ENCODE measurements at places on chromosomes 1 and 21. TPM values are rescaled to one million over a fixed set of nuclear protein-coding genes. Genes with fewer than 3 reads are reported as not detected.

SPAG17 gene
- 0.17 TPM for total RNA-seq

GRCh38 chr1:228207851-228208821, at the start of gene OBSCN:
Gene OBSCN (plus strand): TSS chr1:228208044. CDS start chr1:228211784, 3,740 bp downstream.
- no peaks in the 10 kb centered on the region for H3K27me3 ChIP-seq
- peaks cover 22% of the 10 kb centered on the region for H3K4me1 ChIP-seq
- no peaks in the 10 kb centered on the region for H3K36me3 ChIP-seq
- H3K27ac ChIP-seq, result no peak within 1 kb of the TSS

FCRL1 gene
- not detected for total RNA-seq

S100A9 gene
- total RNA-seq, result 845 TPM

- no peak overlapping the region for H3K4me3 ChIP-seq
- H3K27ac ChIP-seq, result no peak overlapping the region
- no peaks in the 10 kb centered on the region for H3K27me3 ChIP-seq
- H3K36me3 ChIP-seq, result peaks cover 77% of the 10 kb centered on the region
- DNase-seq, result no peak
- no peaks in the 10 kb centered on the region for H3K4me1 ChIP-seq
Observed at GRCh38 chr1:247322849-247323586, 8.6 kb downstream of the ZNF496 start.

GRCh38 chr1:201113451-201114244, 1.4 kb upstream of the CACNA1S start:
- no peak for DNase-seq
- peaks cover 9% of the 10 kb centered on the region for H3K4me1 ChIP-seq
- H3K36me3 ChIP-seq, result no peaks in the 10 kb centered on the region
- no peak overlapping the region for H3K27ac ChIP-seq
- H3K27me3 ChIP-seq, result peaks cover 16% of the 10 kb centered on the region
- H3K4me3 ChIP-seq, result peak overlapping the region; percentile 67

DNA sequence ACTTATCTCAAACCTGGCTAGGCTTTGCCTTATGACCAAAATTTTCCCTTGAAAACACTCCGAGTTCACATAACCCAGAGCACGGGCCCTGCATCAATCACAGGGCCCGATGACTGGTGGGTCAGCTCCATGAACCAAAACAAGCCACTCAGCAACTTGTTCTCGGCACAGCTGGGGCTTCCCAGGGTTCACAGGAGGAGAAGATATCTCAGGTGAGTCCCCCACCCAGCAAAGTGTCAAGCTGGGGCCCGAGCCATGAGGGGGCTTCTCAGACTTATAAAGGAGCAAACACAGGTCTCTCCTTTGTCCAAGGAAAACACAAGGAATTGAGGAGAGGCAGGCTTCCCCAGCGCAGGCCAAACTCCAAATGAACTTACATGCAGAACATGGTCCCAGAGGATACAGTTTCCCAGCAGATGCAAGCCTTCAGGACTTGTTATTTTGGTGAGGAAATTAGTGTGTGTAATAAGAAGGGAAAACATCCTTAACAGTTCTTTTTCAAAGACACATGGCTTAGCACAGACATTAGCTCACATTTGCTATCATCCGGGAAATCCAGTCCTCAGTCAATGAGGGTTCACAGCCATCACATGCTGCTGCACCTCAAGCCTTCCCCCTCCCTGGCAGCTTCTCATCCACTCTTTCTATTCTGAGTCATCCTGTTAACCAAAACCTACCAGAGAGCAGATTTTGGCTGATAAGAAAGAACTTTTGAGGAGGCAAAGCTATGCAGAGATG, 98.1 kb upstream of the NFIA start:
- H3K27ac ChIP-seq, result peak overlapping the region; percentile 77
- DNase-seq, result no peak
- H3K4me3 ChIP-seq, result no peak overlapping the region
- H3K4me1 ChIP-seq, result peaks cover 4% of the 10 kb centered on the region

GRCh38 chr1:175129997-175130648, 62.5 kb downstream of the KIAA0040 start:
- H3K36me3 ChIP-seq, result no peaks in the 10 kb centered on the region
- H3K27ac ChIP-seq, result peak overlapping the region; percentile 81
- H3K4me1 ChIP-seq, result peaks cover 88% of the 10 kb centered on the region
- DNase-seq, result no peak

AKR7A3 gene
- 0.50 TPM for total RNA-seq

MYBPHL gene
- total RNA-seq, result not detected

All from esophagus muscularis mucosa (tissue), 4 donors.